ENCODE measurements at places on chromosomes 5 and 9. TPM values are rescaled to one million over a fixed set of nuclear protein-coding genes. Genes with fewer than 3 reads are reported as not detected.

NEK6 gene
- total RNA-seq, result 38.0 TPM

IL5 gene
- not detected for total RNA-seq

ANKRD55 gene
- not detected for total RNA-seq

C1QTNF2 gene
- 0.22 TPM for total RNA-seq

PARP8 gene
- 8.8 TPM for total RNA-seq

ANXA2R gene
- 2.2 TPM for total RNA-seq

HTR4 gene
- not detected for total RNA-seq

TAF11L4 gene
- total RNA-seq, result not detected

SPINK5 gene
- not detected for total RNA-seq

SARDH gene
- 0.07 TPM for total RNA-seq

PAEP gene
- not detected for total RNA-seq

TXNDC8 gene
- total RNA-seq, result not detected

DNA sequence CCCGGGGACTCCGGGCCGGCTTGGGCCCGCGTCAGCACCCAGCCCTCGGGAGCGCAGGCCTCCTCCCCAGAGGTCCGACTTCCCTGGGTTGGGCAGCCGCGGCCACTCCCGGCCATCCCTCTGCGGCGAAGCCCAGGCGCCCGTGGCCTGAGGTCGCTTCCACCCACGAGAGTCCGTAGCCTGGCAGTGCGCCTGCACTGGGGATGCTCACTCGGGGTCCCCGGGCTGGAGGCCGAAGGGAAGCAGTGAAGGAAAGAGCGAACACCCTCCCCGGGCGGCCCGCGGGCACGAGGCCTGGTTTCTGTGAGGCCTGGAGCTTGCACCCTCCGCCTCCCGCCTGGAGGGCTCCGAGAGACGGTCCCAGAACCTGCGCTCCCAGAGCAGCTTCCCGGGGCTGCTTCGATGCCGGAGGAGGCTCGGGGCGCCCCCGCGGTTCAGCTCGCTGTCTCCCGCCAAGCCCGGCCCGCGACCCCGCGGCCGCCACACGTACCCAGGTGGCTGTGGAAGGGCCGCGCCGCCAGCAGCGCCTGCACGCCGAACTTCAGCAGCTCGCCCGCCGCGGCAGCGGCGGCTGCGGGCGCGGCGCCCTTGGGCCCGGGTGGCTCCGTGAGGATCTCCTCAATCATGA is 607 bp downstream of the BARX1 start:
- no peak for DNase-seq

- DNase-seq, result peak; percentile 96
These were observed 178.0 kb downstream of the ESM1 start for GRCh38 chr5:54807421-54807820.

DNA sequence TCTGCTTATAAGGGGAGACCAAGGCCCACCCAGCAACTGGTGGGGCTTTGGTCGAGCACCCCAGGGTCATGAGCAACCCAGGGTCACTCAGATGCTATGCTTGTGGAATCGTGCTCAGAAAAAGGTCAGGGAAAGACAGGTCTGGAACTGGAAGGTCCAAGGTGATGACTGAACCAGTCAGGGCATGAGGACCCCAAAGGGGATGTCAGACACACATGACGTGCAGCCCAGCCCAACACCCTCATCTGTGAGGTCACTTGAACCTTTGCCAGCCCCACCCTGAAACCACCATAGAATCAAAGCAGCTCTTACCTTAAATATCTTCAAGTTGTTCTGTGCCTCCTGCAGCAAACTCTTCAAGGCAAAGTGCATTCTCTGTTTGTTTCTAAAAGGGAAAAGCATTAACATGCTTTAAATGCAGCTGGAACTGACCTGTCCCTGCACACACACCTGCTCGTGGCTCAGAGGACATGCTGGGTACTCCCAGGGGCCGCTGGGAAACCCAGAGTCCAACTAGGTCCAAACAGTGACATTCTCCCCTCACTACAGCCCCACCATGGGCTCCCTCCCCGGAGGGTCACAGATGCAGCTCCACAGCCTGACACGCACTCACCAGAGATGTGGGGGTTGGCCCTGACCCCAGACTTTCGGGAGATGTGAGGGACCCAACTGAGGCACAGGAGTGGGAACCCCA is 29.4 kb downstream of the IPPK start:
- no peak for DNase-seq

- no peak for DNase-seq
These were observed 21.1 kb upstream of the ZNF131 start for GRCh38 chr5:43099640-43100039.

GRCh38 chr5:8770431-8770830 is 775.4 kb downstream of the SEMA5A start:
- DNase-seq, result no peak

DNA sequence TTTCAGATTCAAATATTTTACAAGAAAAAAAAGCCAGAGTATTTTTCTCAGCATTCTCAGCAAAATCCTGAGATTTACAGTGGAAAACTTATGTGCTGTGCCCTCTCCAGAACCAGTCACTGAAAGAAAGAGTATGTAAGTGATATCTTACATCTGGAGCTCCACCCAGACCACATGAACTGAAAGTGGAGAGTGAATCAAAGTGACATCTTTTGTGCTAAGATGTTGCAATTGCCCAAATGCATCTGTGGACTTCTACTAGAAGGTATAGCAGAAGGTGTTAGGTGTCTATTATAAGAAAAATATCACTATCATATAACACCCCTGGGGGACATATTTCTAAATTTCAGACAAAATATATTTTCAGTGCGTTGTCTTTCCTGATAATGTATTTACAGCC is 49.0 kb upstream of the RIC1 start:
- DNase-seq, result no peak

GRCh38 chr5:161414037-161414436 is 132.5 kb downstream of the GABRB2 start:
- DNase-seq, result no peak

DNA sequence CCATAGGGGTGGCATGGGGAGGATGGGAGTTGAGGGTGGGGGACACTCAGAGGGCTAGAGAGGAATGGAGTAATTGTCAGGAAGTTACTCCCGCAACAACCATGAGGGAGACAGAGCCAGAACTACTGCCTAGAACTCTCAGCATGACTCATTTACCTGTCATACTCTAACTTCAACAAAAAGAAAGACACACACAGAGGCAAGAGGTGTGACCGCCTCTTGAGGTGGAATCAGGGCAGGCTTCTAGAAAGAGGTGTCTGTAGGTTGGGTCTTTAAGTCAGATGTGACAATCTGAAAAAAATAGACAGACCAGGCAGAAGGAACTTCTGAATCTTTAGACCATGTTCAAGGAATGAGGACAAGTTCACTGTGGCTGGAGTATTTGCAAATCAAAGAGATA is 73.4 kb downstream of the GABBR2 start:
- no peak for DNase-seq

GRCh38 chr5:141155540-141156374 is 5.9 kb downstream of the PCDHB6 start:
- no peak for DNase-seq

- no peak for DNase-seq
These were observed 235.1 kb upstream of the PRR16 start for GRCh38 chr5:120229036-120229435.

- DNase-seq, result no peak
These were observed 83.6 kb upstream of the PCSK1 start for GRCh38 chr5:96516631-96517071.

DNA sequence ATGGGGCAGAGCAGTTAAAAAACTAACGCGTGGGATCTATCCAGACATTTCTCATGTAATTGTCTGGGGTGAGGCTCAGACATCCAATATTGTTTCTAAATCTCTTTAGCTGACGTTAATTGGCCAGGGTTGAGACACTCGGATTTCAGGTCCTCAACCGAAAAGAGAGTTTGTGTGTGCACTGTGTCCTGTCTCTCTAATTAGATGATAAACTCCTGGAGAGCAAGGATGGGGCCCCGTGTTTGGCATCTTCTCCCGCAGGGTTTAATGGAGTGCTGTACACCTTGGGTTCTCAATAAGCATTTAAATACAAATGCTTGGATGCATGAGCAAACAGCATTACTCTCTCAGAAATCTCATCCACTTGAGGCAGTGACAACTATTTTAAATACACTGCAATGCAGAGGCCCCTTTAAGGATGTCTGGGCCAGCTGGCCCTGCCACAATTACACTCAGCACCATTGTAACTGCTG is 139.6 kb downstream of the MTX3 start:
- DNase-seq, result no peak

DNA sequence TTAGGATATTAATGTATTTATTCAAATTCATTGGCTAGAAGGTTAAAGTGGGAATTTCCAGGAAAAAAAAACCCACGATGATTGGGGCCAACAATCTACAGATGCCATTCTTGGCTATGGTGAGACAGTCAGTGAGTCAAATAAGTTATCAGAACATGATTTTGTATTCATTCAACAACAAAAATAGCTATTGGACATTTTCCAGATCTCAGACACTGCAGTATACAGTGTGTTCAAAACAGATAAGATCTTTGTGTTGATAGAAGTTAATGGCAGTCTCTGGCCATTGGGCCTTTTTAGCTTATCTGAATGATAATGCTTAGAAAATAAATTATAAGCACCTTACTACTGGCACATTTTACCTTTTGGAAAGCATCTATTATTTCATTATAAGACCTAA is 547.7 kb downstream of the MAT2B start:
- DNase-seq, result no peak

DNA sequence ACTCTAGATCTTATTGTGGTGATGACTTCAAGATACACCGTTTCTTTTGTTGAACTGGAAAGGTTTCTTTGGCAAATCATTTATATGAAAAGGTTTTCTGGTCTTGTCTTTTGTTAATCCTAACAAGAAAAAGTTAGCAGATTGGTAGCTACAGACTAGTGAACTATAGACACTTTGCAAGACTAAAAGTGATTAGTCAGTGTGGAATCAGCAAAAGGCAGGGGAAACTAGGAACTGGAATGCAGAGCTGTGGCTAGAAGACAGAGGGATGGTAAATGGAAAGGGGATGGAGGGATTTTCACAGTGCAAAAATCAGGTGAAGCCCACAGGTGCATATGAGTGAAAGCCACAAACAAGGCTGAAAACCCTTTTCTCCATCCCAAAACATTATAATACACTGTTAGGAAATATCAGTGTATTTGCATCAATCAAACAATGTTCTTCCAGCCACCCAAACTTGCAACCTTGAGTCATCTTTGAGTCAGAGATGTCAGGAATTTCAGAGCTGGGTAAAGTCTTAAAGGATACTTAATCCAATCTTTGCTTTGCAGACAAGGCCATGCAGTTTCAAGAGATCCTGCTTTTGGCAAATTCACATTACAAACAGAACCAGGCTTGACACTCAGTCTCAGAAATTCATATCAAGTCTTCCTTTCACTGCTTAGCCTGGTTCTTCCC is 52.7 kb downstream of the PLK2 start:
- DNase-seq, result peak; percentile 53

GRCh38 chr5:80341016-80341775 is 21.4 kb downstream of the SPZ1 start:
- no peak for DNase-seq

GRCh38 chr9:14095277-14095676 is 218.7 kb downstream of the NFIB start:
- no peak for DNase-seq

GRCh38 chr5:98769210-98769958 is 4.1 kb upstream of the RGMB start:
- DNase-seq, result no peak

GRCh38 chr9:123225374-123225813 is 43.0 kb downstream of the STRBP start:
- peak; percentile 66 for DNase-seq

- no peak for DNase-seq
These were observed 95.1 kb downstream of the FBXL7 start for GRCh38 chr5:15594977-15595568.

DNA sequence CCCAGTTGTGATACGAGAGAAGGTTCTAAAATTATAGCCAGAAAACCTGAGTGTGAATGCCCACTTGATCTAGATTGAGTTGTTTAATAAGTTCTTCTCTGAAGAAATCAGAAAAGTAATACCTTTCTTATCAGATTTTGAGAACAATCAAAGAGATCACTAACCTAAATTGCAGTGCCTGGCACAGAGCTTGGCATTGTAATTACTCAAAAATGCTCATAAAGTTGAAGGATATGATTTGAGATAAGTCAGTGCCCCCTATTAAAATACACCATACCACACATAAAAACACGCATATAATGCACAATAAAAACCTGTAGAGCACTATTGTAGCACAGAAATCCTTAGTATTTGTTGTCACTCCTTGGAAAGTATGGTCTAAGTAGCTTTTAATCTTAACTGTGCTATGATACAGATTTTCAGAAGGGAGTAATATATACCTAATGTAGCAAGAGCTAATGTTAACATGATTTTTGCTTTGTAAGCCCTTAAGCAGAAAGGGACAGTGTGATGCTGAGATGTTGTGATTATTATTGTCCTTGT is 257.5 kb upstream of the CDH18 start:
- no peak for DNase-seq

DNA sequence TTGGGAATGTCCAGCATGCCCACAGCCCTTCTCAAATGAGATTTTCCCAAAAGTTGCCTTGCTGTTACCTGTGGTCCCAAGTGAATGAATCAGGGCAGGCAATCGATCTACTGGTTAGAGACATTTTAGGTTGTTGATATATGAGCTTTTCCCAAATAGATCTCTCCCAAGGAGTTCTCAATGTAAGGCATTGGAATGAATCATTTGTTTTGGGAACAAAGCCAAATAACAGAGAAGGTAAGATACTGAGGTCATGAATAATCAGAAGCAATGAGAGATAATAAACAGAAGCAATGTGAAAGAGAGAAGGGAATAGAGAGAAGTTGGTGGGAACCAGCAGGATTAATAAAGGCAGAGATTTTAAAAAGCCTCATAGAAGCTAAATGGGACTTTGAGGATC is 93.6 kb upstream of the FER start:
- DNase-seq, result no peak

- no peak for DNase-seq
These were observed 52.0 kb downstream of the CEMIP2 start for GRCh38 chr9:71716138-71716909.

DNA sequence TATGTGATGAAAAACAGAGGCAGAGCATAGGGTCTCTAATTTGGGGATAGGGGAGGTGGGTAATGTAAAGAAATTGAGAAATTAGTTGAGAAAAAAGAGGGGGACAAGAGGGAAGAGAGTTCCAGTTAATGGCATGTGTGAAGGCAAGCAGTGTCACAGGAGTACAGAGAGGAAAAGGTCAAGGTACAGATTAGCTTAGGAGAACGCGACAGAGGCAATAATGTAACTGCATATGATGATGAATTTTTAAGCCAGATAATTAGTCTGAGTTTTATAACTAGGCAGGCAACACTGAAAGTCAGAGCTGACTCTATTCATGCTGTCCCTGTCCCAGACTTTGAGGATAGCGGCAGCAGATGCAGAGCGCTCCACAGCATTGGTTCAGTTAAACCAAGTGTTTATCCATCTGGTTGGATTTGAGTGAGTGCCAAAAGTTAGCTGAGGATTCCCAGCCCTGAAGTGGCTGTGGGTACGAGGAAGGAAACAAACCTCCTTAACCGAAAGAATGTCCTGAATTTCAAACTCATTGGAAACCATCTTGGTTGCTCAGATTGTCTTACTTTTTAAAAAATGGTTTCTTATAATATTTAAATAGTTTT is 315.2 kb downstream of the ARHGAP26 start:
- no peak for DNase-seq

DNA sequence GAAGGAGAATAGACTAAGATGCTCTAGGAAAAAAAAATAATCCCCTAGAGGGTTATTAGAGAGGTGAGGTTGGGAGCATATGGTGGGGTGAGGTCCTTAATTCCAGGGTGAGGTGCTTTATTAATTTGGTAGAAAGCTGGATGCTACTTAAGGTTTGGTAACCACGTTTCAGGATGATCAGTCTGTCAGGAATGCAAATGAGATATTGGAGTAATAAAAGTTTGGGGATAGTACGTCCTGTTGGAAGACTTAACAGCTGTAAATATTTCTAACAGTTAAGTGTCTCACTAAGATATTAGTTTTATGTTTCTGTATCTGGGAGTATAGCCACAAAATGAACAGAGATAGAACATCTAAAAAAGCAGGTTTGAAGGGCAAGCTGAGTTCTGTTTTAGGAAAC is 578.9 kb downstream of the CETN3 start:
- no peak for DNase-seq

All from epithelial cell of proximal tubule (primary cell).